ENCODE measurements at places on chromosomes 12 and 14.

DNA sequence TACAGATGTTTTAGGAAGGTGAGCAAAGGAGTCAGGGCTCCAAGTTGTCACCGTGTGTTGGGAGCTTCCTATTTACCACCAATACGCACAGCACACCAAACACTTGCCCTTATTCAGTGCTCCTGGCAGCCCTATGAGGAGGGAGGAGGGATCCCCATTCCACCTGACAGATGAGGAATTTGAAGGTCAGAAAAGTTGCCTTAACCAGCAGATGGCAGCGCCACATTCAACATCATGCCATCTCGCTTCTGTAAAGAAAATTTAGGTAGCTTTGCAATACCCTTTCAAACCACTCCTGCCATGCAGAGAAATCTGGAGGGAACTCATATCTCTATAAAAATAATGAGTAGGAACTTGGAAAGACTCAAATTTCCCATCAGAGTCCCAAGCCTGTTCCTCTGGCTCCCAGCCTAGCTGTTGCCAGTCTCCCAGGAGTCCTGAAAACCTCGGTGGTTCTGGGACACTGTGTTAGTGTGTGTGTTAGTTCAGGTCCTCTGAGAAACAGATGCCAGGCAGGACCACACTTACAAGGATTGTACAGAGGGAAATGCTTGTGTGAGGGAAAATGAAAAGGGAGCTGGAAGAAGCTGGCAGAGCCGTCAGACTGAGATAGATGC, 410.5 kb downstream of the MED13L start:
- DNase-seq, result no peak

DNA sequence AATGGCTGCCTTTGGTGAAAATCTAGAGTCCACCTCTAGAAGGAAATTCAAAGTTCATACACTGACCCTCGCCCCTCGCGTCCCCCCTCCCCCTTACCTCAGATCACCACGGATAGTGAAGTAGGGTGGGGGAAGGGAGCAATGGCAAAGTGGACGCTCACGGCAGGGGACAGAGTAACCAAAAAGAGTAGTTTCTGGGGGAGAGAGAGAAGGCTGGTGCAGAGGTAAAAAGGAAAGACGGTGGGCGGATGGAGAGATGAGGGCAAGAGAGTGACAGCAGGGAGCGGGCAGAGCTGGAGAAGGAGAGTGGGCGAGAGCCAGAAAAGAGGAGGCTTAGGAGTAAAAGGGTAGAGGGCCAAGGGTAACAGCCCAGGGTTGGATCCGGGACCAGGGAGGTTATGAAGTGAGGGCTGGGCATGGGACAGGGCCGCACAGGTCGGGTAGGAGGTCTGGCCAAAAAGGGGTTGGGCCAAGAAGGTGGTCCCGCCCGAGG, 423 bp downstream of the ALDH6A1 start:
- no peak for DNase-seq

DNA sequence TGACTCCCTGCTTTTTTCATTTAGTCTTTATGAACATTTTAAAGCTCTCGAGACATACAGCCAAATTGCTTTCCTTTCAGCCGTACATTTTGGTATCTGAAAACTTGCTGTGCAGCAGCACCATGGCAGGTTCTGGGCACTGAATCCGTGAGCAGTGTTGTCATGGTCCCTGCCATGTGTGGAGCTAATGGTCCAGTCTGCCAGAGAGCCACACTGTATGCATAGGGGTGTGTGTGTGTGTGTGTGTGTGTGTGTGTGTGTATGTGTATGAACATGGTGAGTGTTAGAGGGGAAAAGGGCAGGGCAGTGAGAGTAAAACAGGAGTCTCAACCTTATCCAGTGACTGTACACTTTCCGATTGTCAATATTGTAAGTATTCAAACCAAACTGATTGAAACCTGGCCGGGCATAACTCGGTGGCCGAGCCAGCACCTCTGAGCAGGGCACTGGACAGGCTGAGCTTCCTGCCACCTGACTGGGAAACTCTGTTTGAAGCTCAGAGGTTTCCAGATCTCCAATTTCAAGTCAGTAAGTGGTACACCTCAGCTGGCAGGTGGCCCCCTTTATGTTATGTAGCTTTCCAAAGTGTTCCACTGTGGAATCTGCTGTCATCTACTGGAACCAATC, 110.0 kb downstream of the ESR2 start:
- no peak for DNase-seq

- DNase-seq, result no peak
Observed at GRCh38 chr14:68774771-68775613, 17.9 kb downstream of the ZFP36L1 start.

DNA sequence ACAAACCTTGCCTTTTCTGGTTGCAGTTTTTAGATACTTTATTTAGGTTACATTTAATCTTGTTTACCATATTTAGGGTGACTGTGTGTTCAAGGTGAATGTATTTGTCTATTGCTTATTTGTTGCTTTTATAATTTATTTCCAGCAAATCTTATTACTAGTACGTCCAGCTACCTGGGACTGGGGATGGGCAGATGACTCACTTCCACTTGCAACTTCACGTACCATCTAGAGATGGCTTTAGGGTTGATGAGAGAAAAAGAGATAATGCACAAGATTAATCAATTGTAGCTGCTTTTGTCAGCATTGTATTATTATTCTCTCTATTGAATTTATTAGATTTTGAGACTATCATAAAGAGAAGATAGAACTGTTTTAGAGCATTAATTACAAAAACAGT, 5.1 kb downstream of the MIPOL1 start:
- no peak for DNase-seq

DNA sequence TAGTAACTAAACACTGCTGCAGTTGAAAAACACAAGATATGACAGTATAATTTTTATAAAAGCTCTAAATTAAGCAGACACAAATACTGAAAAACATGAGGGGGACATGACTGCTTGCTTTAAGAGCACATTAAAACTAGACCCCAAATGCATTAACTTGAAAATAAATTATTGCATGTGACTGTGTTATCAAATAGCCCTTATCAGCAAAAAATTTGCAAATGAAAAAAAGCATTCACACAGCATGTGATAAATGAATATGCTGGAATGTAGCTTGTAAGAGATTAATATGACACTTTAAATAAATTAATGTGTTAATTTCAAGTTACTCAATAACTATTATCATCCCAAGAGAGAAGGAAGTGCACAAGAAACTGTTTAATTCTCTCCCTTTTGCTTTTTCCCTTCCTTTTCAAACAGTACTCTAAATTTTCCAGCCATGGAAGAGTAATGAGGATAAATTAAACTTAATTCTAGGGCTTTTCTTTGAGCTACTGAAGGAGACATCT, 1422.1 kb upstream of the FLRT2 start:
- DNase-seq, result no peak
